ENCODE measurements at places on chromosomes 3 and 15.

DNA sequence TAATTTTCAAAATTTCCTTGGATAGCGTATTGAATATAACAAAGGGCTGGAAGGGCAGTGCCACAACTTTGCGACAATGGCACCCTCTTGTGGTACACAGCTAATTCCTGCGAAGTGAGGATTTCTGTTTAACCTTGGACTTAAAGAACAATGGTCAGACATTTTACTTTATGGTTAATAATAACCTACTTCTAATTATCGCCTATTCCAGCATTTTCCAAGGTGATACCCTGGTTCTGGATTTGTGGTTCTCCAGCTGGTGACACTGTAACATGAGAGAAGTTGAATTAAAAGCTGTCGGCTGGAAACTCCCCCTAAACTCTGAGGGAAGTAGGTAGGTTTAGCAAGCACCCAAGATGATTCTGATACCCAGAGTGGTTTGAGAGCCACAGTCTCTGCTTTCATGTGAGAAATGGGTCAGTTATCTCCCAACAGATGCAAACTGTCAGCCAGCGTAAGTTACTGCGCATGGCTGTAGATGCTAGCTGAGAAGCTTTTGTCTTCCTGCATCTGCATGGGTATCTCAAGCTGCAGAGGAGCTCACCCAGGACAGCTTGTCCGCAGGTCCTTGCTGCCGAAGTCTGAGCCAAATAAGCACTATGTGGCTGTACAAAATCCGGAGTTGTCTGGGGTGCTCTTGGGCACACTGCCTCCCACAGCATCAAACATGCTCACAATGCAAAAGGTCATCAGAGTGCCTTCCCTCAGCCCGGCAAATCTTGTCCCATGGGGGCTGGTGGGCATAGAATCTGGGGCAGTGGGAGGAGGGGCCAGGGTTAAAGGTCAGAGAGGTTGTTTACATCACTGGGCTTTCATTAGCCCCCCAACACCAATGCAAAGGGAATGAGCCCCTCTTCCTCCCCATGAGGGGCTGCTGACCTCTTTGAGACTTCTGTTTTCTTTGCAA is 6.6 kb upstream of the CHSY1 start:
- peak; percentile 81 for DNase-seq

DNA sequence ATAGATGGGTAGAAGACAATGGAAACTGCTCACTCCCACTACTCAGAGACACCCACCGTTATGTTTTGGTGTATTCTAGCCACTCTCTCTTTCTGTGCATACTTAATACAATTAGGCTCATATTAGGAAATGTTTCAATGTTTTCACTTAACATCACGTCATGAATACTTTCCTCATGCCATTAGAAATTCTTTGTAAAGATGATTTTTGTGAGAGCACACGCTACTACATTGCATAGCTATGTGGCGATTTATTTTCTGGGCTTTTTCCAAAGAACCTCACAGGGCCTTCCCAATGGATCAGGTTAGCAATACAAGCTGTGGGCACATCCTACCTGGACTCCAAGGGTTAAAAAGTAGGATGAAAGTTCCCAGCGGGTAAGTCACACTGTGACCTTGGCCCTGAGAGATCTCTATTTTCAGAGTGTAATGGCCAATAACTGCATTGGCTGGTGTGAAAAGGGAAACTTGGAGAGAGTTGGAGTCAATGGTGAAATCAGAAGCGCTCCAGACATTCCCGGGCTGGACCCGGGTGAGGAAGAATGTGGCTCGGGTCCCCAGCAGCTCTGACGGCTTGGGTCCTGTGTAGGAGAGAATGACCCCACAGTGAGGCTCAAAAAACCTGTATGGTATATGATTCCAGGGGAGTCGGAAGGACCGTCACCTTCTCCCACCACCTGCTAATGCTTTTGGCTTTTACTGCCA is 25.8 kb upstream of the TGM5 start:
- DNase-seq: no peak

DNA sequence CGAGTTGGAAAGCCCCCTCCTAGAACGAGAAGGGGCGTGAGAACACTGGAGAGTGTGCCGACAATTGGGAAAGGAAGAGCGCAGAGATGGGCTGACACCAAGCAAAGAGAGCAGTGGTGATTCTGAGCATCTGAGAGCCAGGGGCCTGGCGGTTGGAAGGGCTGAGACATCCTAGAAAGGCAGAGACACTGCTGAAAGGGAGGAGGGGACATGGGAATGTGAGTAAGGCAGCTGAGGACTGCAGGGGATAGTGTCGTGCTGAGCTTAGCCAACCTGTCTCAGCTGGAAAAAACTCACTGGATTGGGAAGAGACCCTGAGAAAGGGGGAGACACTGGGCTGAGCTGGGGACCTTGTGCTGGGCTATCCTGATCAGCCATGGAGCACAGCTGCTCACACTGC is 58.1 kb upstream of the SLC6A6 start:
- DNase-seq: no peak

DNA sequence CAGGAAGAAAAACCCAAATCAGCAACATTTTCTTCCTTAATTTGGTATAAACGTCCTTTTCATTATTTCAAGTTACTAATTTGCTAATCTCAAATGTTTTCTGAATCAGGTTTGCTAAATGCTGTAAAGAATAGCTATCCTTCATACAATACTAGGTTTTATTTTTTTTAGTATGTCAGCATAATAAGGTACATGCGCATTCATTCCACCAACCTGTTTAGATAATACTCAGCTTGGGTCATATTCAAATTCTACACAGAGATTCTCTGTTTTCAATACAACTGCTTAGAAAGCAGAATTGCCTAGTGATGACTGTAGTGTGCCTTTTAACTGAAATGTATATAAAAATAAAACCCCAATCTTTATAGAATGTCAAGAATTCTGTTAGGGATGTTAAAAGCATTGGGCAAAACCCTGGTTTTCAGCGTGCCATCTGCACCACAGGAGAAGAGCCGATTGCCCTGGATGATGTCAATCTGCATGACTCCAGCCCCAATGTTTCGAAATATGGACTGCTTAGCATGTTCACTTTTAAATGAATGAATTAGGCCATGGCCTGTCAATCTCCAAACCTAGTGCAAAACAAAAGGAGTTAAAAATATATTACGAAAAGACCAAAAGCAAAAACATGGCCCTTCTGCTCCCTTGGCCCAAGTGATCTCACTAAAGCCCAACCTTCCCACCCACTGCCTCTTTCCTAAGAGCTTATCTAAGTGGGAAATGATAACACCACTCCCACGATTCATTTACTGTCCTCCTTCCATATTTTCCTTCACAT is 107.4 kb downstream of the GLDN start:
- DNase-seq: no peak

DNA sequence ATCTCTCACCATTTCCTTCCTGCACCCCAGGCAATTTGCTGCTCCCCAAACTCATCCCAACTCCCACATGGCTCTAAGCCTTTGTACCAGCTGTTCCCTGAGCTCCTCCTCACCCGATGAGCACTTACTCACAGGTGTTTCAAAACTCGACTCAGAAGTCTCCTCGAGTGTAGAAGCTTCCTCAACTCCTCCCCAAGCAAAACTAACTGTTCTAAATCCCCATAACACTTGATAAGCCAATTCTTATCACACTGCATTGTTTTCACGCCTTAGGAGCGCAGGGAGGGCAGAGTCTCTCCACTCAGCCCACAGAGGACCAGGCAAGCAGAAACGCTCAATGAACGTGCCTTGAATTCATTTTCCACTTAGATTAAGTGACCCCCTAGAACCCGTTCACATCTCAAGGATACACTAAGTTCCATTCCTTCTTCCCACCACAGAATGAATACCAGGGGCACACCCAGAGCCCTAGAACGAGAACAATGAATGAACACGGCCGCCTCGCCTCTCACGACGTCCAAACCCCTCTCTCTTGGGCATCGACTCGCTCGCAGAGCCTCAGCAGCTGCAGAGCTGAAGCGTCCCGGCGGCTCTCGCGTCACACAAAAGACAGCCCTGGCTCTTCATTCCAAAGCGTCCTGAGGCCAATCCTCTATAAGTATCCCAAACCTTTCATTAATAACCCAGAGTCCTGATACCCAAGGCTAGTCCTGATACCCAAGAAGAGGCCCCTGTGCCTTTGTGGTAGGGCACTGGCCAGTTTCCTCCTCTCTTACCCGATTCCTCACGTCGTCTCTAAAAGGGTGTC is 1.1 kb downstream of the RAF1 start:
- peak; percentile 74 for DNase-seq

- DNase-seq: no peak
Measured at GRCh38 chr3:78751266-78751665, 1016.5 kb downstream of the ROBO1 start.

DNA sequence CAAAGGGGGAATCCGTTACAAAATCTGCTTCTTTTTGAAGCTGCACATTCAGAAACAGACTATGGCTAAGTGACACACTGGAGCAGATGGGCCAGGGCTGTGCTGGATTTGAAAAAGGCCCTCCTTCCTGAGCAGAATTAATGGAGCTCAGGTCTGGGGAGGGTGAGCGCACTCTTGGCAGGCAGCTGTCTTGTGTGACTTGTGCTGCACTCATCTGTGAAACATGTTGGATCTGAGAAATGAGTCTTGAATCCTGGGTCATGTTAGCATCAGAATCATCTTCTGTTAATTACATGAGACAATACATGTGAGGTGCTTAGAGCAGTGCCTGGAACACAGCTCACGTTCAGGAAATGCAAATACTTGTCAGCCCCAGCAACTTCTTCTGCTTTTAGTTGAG is 219.6 kb downstream of the THSD4 start:
- peak; percentile 43 for DNase-seq

GRCh38 chr15:49037546-49037940 is 8.7 kb downstream of the SECISBP2L start:
- no peak for DNase-seq

DNA sequence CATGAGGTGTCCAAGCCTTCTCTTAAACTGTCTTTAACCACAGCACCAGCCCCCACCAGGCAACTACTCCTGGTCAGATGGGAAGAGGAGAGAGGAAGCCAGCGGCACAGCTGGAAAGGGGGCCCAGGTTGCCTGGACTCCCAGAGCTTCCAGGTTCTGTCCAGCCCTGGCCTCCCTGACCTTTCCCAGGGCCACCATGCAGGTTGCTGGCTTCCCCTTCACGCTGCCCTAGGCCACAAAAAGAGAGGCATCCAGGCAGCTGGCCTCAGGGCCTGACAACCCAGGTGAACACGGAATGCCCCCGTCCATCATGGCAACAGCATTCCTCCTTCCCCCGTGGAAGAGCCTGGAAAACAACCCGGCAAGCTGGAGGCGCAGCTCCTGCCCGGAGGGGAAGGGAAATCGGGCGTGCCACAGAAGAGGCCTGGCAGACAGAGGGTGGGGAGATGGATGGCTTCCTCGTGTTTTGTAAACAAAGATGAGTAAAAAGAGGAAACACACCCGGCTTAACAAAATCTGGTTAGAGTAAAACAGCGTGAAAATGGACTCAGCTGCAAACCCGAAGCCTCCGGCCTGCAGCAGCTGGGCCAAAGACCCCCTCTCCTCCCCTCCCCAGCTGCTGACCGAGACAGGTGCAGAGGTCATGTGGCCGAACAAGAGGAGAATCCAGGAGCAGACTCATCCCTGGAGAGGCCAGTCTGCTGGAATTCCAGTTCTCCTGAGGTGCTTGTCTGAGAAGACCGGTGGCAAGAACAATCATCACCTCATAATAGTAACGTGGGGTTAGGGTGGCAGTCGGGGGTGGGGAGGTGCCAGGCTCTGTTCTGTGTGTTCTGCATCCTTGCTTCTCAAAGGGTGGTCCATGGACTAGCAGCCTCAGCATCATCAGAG is 15.5 kb downstream of the BMF start:
- DNase-seq: no peak

DNA sequence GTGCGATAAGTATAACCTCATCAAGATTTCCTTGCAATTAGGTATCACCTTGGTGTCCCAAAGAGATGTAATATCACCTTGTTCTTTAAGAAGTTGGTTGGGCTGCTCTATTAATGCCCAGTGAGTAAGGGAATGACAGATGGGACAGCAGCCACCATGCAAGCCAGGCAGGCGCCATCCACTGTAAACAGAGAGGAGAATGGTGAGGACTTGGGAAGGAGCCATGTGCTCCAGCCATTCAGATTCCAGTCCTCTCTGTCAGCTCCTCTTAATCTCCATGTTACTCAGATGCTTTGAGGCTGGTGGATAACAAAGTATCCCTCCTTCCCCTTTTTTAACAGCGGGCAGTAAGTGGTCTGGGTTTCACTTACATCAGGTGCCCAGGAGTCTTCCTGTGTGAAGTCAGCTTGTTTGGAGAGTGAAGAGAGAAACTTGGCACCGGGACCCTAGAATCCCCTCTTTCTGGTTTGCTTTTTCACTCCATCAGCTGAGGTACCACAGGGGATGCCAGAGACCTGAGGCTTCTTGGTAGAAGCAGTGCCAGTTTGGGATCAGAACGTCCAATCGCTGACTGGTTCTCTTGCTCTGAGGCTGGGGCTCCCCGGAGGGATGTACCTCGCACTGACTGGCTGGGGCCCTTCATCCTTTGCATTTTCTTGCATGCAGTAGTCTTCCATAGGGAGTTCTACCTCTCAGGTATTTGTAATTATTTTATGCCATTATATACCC is 29.5 kb downstream of the SLCO3A1 start:
- DNase-seq: no peak

DNA sequence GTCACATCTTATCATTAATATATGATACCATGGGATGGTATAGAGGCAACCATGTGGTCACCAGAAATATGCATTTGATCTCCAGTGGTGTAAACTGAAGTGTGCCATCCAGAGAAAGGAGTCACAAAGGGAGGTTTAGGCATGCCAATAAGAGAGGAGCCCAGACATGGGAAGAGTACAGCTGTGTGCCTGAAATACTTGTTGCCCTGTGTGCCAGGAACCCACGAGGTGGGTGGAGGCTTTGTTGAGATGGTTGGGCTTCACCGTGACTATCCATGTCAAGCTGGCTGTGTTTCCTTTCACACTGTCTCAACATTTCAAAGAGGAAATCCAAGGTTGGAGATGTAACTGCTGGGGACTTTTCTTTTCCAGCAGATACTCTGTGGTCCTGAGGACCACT is 43.5 kb downstream of the CACNA2D3 start:
- no peak for DNase-seq

- DNase-seq: no peak
Measured at GRCh38 chr3:46286947-46287565, 44.8 kb downstream of the CCR3 start.

DNA sequence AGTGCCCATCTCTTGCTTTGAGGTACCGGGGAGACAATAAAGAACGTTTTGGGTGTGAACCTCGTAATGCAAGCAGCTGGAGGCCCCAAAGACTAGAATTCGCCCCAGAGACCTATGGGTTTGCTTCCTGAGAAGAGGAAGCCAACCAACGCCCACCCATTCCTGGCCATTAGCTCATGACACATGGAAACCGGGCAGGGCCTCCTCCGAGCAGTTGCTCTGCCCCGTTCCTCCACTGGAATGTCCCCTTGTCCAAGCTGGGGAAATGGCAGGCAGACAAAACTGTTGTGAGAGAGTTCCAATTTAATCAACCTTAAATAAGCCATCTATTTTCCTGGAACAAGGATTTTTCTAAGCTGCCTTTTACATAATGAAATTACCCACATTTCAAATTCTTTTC is 250.9 kb upstream of the IGF1R start:
- no peak for DNase-seq

GRCh38 chr15:68228971-68229385 is 550 bp downstream of the CLN6 start:
- DNase-seq: no peak

GRCh38 chr3:138461246-138461645 is 26.8 kb downstream of the ESYT3 start:
- DNase-seq: no peak

Measured in brain (organoid and tissue), 16 donors.